ENCODE measurements at places on chromosomes 11 and 22. TPM values are rescaled to one million over a fixed set of nuclear protein-coding genes. Genes with fewer than 3 reads are reported as not detected.
A peak's percentile ranks its signal among the peaks of the same experiment; 100 is the strongest.

GRCh38 chr22:22959147-22959827 lies 71.7 kb downstream of the IGLL5 start:
- no peak for DNase-seq

DNA sequence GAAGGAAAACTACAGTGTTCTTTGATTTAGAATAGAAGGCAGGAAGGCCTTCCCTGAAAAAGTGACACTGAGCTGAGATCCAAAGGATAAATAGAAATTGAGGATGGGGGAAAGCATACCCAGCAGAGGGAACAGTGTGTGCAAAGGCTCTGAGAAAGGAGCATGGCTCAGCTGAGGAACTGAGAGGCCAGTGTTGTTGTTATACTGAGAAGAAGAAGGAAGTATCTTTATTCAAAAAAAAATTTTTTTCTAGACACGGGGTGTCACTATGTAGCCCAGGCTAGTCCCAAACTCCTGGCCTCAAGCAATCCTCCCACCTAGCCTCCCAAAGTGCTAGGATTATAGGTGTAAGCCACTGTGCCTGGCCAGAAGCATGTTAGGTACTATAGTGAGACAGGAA lies 3.5 kb upstream of the PIK3C2A start:
- DNase-seq, result no peak

The MMP13 gene
- 0.51 TPM for total RNA-seq

The NFRKB gene
- 42.1 TPM for total RNA-seq

The DEFB131B gene
- total RNA-seq, result not detected

The TIMP3 gene
- not detected for total RNA-seq

The CALCB gene
- total RNA-seq, result 0.75 TPM

DNA sequence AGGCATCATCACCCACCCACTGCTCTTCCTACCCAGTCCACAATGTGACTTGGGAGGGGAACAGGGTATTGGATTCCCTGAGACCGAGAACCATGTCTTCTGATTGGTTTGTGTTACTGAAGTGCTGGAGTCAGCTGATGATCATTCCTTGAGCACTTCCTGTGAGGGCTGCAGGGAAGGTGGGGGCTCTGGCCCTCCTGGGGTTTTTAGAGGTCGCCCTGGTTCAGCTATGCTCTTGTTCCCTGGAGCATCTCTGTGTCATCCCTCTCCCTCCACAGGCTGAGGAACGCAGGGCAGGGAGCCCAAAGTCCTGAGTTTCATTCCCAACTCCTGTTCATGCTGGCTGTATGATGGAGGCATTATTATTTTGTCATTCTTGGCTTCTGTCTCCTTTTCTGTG lies 6.7 kb downstream of the ZC3H7B start:
- no peak for DNase-seq

The LDHAL6A gene
- not detected for total RNA-seq

DNA sequence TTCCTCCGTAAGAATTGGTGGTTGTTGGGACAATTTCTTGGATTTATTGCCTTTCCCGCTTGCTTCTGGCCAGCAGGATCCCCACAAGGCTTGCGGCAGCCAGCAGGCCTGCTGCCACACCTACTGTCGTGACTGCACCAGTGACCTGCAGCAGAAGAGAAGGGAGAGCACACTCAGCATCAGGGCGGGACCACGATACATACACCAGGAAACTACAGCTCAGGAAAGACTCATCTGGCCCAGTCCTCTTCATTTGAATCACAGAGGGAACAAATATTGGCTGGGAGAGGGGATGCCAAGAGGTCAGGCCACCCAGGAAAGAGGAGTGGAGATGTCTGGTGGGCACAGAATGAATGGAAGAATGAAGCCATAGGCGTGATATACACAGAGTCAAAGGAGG lies 10.3 kb downstream of the PLAAT2 start:
- DNase-seq, result no peak

The MIEF1 gene
- 52.2 TPM for total RNA-seq

The ESAM gene
- 0.36 TPM for total RNA-seq

- DNase-seq, result no peak
Observed at GRCh38 chr11:92753161-92753560, 216.3 kb upstream of the MTNR1B start.

DNA sequence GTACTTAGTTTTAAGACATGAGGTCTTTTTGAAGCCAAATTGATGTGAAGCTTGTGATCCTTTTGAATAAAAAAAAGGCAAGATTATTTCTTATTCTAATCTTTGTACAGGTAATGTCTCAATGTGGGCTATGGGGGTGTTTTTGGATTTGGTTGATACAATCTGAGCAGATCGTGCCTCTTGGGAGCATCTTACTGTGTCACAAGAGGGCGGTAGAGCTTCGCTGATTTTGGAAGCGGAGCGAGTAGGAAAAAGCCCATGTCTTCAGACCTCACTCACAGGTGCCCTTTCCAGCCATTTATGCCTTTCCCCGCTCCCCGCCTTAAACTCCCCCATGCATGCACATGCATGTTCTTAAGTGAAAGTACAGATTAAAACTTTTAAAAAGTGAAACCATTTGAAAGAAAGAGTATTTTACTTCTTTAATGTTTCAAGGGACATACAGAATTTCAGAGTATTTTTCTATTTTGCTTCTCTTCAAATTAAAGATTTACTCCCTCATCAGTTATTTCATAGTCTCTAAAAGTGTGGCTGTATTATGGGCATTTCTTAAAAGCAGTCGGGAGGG lies 18.8 kb downstream of the DDX25 start:
- DNase-seq, result no peak

The APOA4 gene
- total RNA-seq, result not detected

The NXPE2 gene
- not detected for total RNA-seq

GRCh38 chr11:47415949-47416472 lies 7.6 kb downstream of the SLC39A13 start:
- DNase-seq, result no peak

- no peak for DNase-seq
Observed at GRCh38 chr11:96178049-96178886, 164.7 kb downstream of the MAML2 start.

DNA sequence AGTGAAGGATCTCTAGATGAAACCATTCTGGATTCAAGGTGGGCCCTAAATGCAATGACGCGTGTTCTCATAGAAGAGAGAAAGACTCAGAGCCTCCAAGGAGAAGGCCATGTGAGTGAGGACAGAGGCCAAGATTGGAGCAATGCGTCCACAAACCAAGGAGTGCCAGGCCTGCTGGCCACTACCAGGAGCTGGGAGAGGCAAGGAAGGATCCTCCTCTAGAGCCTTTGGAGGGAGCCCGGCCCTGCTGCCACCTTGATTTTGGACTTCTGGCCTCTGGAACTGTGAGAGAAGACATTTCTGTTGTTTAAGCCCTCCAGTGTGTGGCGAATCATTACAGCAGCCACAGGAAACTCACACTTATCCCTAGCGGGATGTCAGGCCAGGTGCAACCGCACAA lies 52.7 kb upstream of the SHANK2 start:
- DNase-seq, result peak; percentile 31

- DNase-seq, result no peak
Observed at GRCh38 chr22:19377565-19378343, 53.8 kb downstream of the HIRA start.

The TSPAN32 gene
- total RNA-seq, result 5.6 TPM

All from activated naive CD4-positive, alpha-beta T cell treated with anti-CD3 and anti-CD28 coated beads, Interleukin-2, amount 50 U/mL, for 72 hours (primary cell).